Stomach (tissue), 19 donors: ENCODE measurements at places on chromosomes 7 and 10. TPM values are rescaled to one million over a fixed set of nuclear protein-coding genes. Genes with fewer than 3 reads are reported as not detected.

PSD gene
- total RNA-seq, result 24.6 TPM

CPN1 gene
- total RNA-seq, result not detected

MLXIPL gene
- total RNA-seq, result 4.4 TPM

HABP2 gene
- not detected for total RNA-seq

GRCh38 chr10:4450169-4450568 lies 375.8 kb upstream of the AKR1E2 start:
- no peak for DNase-seq

DNA sequence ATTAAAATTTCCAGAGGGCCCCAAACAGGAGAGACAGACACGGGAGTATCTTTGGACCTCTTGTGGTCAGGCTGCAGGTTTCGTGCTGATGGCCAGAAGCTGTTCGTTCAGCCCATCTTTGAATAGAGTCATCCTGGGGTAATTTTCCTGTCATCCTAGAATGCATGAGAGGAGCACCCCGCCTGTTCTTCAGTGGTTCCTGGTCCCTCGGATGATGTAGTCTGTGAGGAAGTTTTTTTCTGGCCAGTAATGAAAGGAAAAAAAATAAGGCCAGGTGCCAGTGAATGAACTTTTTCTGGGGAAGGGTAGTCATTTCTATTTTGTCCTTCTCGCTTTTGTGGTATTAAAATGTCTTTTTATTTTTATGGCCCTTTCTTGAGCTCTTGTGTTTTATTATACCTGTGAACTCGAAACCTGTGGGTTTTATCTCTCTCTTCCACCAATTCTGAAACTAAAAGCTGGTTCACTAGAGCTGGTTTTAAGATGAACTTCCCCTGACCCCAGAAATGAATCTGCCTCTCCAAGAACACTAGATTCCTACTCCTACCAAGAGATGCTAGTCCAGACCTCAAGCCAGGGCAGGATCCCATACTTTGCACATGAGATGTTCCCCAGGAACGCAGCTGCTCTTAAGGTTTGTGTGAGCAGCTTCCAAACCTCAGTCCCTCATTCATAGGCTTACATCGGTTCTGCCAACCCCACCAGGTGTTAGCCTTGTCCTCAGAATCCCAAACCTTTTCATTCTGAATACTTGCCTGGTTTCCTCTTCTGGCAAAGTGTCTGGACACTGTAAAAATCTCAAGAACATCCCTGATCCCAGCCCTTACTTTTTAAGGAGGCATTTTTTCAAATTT lies 15.4 kb upstream of the MEST start:
- no peak for DNase-seq

DNA sequence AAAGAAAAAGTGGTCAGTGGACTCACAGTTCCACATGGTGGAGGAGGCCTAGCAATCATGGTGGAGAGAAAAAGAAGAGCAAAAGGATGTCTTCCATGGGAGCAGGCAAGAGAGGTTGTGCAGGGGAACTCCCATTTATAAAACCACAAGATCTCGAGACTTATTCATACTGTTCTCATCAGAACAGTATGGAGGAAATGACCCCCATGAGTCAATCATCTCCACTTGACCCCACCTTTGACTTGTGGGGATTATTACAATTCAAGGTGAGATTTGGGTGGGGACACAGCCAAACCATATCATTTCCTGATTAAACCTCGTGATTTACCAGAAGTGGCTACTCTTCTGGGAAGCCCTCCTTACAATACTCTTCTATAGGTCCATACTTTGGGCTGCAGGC lies 160.1 kb downstream of the SORCS1 start:
- no peak for DNase-seq

DNA sequence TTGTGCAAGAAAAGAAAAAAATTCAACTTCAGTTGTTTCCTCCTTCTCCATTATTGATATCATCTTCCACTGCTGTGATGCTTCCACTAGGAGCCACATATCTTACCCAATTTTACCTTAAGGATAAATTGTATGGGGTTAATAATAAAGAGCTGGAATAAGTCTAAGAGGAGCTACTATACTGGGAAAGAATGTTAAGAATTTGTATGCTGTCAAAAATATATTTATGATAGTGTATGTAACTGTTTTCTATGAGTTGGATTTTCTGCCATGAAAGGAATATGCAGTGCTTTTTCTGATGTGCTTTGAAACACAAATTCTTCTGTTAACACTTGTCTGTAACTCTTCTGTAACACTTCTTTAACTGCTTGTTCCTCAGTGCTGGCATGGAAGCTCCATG lies 219.1 kb downstream of the VTI1A start:
- DNase-seq, result no peak

DNA sequence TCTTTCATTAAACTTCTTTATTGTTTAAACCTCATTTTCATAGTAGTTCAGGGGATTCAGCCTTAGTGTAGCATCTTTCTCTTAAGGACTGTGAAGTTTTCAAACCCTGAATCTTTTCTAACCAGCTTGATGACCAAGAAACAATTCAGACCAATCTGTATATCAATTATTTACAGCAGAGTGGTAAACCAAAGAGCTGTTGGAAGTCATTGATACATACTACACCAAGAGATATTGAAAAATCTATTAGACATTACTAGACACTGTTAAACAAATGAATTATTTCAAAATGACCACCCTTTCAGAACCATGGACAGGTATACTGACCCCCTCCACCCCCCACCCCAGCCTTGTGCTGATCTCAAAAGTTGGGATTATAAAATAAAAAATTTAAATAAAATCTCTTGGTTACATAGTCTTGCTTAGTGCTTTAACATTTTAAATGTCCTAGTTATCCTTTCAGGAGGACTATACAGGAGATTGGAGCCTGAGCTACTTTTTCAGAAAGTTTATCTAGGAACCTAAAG lies 143.9 kb upstream of the LSM8 start:
- no peak for DNase-seq

GRCh38 chr7:380139-380485 lies 90.1 kb downstream of the FOXL3 start:
- DNase-seq, result no peak
